ENCODE measurements at places on chromosomes 1 and 21.

- DNase-seq, result no peak
These were observed 20.6 kb upstream of the PLEKHA6 start for GRCh38 chr1:204380293-204380831.

DNA sequence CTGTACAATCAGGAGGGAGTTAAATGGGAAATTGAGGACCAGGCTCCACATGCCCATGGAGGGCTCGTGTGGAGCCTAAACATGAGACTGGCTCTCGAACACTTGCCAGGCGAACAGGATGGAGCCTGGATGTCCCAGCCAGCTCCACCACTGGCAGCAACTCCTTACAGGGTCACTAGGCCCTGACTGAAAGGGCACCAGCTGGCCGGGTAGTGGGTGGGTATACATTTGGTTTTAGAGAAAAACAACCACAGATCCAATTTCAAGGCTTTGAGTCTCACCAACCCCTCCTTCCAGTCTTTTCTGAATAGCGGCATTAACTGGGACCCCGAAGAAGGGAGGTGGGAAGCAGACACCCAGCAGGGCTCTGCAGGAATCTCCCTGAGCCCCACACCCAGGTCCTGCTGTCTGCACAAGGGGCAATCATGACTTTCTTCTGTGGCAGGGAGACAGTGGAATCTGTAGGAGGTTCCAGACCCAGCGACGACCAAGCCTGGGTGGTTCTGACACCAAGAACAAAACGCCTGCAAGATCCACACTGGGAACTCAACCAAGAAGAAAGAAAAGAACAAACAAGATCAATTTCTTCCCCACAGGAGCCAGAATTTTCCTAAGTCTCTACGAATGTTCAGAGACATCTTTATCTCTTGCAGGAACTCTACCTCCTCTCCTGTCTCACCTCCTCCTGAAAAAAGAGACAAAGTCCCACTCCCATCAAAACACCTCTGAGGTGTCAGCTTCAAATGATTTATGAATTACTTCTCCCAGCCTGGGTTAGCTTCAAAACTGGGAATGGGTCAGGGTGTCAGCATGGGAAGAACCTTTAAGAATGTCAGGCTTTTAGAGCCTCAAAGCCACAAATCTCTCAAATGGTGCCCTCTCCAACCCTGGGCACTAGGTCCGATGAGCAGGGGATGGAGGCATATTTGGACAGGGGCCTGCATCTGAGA lies 26.5 kb upstream of the SRP9 start:
- no peak for DNase-seq

DNA sequence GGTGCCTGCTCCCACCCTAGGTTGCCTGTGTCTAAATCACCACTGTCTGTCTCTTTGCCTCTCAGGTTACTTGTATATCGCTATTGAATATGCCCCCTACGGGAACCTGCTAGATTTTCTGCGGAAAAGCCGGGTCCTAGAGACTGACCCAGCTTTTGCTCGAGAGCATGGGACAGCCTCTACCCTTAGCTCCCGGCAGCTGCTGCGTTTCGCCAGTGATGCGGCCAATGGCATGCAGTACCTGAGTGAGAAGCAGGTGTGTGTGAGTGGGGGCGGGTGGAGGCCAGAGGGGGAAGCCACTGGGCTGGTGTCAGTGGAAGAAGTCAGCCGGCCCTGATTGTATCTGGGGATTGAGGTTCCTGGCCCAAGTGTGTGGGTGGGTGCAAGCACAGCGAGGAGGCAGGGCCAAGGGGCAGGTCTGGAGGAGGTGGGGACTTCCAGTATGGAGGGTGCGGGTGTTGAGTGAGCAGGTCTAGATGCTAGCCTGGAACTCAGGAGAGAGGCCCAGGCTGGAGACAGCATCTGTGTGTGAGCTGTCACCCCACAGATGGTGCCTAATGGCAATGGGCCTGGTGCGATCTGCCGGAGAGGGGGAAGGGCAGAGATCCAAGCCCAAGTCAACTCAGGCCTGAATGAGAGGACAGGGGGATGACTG lies 17.2 kb downstream of the TIE1 start:
- no peak for DNase-seq

- DNase-seq, result no peak
These were observed 399.7 kb downstream of the NEGR1 start for GRCh38 chr1:71882637-71883036.

- DNase-seq, result no peak
These were observed 43.4 kb downstream of the CDCP2 start for GRCh38 chr1:54109129-54110090.

- no peak for DNase-seq
These were observed 57.8 kb downstream of the SIK1 start for GRCh38 chr21:43369124-43369523.

- no peak for DNase-seq
These were observed 296.3 kb downstream of the HMCN1 start for GRCh38 chr1:186030453-186030852.

Data from T-helper 1 cell (primary cell).